Cardiac fibroblast (primary cell): ENCODE measurements at places on chromosomes 11 and 22.
A peak's percentile ranks its signal among the peaks of the same experiment; 100 is the strongest.

- peak; percentile 43 for DNase-seq
These were observed 904.5 kb upstream of the API5 start for GRCh38 chr11:42407341-42407740.

DNA sequence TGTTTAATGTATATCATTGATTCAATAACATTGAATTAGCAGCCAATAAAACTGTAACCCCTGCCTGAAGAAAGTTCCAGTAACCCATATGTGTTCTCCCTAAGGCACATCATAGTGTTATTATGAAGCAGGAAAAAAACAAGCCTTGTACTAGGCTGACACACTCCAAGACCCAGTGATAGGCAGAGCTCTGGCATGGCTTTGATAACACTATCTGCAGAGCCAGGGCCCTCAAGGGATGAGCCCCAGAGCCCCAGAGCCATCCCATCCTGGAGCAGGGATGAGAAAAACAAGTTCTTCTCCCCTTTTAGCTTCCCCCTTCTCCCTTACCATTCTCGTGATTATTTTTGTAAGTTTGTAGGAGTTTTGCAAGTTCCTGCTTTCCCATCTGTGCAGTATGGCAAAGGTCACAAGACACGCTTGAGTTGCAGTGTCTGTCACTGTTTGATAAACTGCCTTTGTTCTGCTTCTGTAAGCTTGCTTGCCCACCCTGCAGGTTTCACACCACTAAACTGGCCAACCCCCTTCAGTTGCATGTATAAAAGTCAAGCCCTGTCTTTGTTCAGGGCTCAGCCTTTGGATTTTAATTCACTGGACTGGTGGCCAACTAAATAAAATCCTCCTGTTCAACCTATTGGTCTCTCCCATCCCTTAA is 22.3 kb upstream of the GUCY1A2 start:
- DNase-seq: peak; percentile 19

- DNase-seq: no peak
These were observed 422.1 kb downstream of the RAB38 start for GRCh38 chr11:87753143-87753542.

DNA sequence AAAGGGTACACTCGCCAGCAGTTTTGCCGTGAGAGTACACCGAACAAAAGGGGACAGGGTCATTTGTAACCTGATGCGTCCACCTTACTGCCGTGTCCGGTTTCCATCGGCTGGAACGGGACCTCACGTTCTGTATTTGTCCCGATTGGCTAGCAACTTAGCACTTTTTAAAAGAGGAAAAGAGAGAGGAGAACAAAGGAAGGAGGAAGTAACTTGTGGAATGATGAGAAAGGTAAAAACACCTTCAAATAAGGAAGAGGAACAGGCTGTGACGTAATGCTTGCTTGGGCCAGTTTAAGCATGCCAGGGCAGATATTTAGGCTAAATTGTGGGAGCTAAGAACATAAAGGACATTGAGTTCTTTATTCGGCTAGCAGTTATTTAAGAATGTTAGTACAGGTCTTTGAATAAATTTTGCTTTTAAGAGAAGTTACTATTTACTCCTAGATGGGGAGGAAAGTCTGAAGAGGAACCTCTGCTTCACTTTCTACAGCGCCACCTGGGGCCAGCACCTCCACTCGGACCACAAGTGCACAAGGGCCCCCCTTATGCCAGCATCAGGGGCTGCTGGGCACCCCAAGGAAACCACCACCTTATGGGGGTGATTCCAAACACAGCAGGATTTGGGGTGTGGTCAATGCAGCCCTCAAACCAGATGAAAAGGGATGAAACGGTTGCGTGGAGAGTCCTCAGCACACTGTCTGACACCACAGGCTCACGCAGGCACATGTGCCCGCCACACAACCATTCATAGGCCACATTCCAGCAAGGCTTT is 5.8 kb downstream of the ARSA start:
- no peak for DNase-seq

DNA sequence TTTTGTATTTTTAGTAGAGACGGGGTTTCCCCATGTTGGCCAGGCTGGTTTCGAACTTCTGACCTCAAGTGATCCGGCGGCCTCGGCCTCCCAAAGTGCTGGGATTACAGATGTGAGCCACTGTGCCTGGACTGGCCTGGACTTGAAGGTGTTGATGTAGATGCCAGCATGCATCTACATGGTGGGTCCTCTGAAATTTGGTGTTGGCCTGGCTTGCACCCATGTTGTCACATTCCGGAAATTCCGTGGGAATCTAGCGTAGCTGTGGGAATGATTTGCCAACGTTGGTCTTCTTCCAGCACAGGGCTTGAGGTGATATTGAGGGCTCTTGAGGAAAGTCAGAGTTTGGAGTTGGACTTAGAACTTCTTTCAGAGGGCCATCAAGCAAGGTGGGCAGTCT is 6.5 kb downstream of the PACS1 start:
- DNase-seq: no peak

- peak; percentile 79 for DNase-seq
These were observed 64.8 kb downstream of the STIM1 start for GRCh38 chr11:3920148-3920852.

- DNase-seq: no peak
These were observed 32.0 kb downstream of the TRIM66 start for GRCh38 chr11:8650401-8650990.

GRCh38 chr11:27701355-27702105 is 1.3 kb upstream of the BDNF start:
- DNase-seq: peak; percentile 61

GRCh38 chr11:103465555-103466140 is 356.4 kb downstream of the DYNC2H1 start:
- peak; percentile 25 for DNase-seq

DNA sequence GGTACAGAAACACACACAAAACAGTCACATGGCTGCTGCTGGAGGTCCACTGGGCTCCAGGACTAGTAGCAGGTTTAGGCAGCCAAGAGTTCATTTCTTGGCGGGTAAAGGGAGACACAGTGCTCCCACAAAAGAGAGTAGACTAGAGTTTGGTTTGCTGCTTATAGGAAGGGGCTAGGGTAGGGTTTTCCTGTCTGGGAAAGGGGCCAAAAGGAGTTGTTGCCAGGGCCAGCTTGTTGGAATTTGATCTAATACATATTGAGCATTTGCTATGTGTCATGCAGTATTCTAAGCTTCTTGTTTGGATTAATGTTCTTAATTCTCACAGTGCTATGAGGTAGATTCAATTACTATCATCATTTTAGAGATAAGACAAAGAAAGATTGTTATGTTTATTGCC is 195.1 kb upstream of the PLET1 start:
- DNase-seq: no peak

- peak; percentile 77 for DNase-seq
These were observed 44.7 kb downstream of the CCDC90B start for GRCh38 chr11:83241291-83241946.

DNA sequence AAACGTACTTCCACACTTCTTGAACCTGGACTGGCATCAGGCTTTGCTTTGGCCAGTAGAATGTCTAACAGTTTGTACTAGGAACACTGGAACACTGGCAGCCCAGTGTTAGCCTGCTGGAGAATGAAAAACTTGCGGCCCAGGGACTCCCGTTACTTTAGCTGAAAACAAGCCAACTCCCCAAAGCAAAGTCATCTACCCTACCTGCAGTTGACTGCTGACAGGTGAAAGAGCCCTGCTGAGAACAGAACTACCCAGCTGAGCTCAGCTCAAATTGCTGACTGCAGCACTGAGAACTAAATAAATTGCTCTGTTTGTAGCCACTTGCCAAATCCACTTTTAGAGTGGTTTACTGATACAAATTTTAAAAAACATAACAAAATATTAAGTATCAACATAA is 342.5 kb downstream of the LRRC4C start:
- DNase-seq: no peak

GRCh38 chr11:72752088-72752914 is at the start of gene ARAP1:
Gene ARAP1, minus strand, starts transcription at chr11:72752408. Its CDS starts 25,280 bp downstream, at chr11:72727128.
- DNase-seq: peak; percentile 77

- no peak for DNase-seq
These were observed 43.1 kb upstream of the TH start for GRCh38 chr11:2214527-2215229.

GRCh38 chr22:44086271-44087088 is 62.4 kb downstream of the PARVB start:
- DNase-seq: peak; percentile 42

GRCh38 chr11:118175993-118176777 is at the start of gene SCN2B:
Gene SCN2B, minus strand, starts transcription at chr11:118176639. Its CDS starts 208 bp downstream, at chr11:118176431.
- DNase-seq: no peak

DNA sequence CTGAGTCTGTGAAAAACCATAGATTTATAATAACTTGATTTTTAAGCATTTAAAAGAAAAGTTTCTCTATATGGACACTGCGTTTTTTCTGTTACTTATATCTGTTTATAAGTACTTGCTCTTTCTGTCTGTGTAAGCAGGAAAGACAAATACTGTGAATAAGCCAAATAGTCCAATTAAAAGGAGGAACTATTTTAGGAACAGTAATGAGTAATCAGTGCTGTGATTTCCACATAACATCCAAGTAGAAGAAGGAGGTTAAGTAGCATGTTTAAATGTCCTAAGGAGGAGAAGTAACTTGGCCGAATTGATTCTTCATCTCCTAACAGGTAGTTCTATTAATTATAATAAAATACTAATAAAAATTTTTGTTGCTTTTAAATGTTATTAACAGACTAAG is 40.8 kb downstream of the ZNF214 start:
- DNase-seq: peak; percentile 29

DNA sequence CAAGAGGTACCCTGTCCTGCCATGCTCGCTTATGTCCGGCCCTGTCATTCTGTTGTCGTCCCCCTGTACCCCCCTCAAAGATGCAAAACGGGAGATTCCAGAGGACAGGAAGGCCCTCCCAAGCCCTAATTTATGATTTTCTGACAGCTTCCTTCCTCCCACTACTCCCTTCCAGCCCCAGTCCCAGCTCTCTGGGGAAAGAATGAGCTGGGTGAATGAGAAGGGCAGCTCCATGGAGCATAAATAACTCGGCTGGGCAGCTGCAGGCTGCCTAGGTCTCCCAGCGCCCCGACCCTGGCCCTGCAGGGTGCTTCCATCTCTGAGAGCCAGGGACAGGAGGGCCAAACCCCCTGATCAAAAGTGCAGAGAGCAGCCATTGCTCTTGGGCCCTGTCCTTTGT is 3.9 kb upstream of the EMID1 start:
- no peak for DNase-seq

DNA sequence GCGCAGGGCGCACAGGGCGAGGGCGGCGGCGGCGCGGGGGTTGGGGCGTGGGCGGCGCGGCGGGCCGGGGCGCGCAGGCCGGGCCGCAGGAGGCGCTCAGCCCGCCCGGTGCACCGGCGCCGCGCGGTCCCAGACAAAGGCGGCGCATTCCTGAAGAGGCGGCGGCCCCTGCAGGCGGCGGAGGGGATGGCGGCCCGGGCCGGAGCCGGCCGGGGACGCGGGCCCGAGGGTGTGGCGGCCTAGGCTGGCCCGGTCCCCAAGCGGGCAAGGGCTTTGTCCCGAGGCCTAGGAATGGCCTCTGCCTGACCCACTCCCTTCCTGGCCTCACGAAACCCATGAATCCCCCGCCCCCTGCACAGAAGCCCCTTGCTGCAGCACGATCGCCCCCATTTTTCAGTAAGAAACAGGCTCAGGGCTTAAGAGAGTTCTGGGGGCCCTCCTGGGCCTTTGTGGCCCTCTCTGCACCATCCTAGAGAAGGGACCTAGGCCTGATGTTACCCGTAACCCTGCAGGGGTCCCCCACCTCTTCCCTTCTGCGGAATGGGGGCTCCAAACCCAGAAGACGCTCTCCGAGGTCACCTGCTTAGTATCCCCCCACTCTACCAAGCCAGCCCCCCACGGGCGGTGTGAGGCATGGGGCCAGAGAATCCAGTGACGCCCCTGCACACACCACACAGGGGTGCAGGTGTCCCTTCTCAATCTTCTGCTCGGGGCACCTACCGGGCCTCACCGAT is at the start of gene RTN4R:
Gene RTN4R (minus strand): TSS at position 40 of the 734 bp plus-strand sequence. CDS start 226 bp downstream, outside the sequence.
- peak; percentile 55 for DNase-seq

DNA sequence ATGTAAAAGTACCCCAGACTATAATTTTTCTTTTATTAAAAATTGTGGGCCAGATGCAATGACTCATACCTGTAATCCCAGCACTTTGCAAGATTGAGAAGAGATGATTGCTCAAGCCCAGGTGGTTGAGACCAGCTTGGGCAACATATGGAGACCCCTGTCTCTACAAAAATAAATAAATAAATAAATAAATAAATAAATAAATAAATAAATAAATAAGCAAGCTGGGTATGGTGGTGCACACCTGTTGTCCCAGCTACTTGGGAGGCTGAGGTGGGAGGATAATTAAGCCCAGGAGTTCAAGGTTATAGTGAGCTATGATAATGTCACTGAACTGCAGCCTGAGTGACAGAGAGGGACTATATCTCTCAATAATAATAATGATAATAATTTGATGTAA is 66.1 kb upstream of the CCDC179 start:
- no peak for DNase-seq

GRCh38 chr22:30733181-30733631 is 38.5 kb downstream of the OSBP2 start:
- DNase-seq: peak; percentile 72

GRCh38 chr11:128574576-128575011 is 12.8 kb downstream of the ETS1 start:
- DNase-seq: no peak

- no peak for DNase-seq
These were observed 16.3 kb upstream of the C11orf87 start for GRCh38 chr11:109405671-109406070.

- DNase-seq: no peak
These were observed 10.9 kb downstream of the HEPHL1 start for GRCh38 chr11:94032066-94032465.

GRCh38 chr11:92329137-92329536 is 104.5 kb downstream of the FAT3 start:
- no peak for DNase-seq

DNA sequence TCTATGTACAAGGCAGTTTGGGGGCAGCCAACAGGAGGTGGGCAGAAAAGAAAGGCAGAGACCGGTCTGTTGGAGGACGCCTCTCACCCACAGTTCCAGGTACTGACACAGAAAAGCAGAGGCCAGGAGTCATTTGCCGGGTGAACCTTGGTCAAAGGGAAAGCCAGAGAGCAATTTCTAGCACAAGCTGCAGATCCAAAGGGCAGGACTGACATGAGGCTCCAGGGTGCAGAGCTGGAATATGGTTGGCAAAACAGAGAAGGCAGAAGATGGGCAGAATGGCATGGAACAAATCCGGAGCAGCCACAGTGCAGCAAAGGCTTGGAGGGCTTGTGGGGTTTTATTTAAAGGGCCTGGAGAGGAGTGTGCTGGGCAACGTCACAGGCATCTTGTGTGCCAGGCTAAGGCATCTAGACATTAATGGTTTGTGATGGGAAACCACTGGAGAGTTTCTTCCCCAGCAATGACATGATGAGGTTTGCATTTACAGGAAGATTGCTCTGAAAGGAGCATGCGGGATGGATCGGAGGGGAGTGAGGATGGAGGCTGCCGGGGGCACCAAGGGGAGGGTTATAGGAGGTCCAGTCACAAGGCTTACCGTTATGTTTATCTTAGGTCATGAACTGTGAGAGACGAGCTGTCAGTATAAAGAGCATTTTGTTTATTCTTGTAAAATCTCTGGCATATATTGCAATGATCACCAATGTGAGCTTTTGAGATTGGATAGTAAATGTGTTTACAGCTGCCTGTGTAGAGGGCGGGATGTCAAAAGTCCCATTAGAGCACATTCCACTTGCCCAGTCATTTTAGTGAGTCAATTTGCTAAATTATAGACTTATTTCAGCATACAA is 5.7 kb upstream of the MMP20 start:
- DNase-seq: no peak
